Fibroblast of villous mesenchyme (primary cell): ENCODE measurements at places on chromosomes 16 and 17. TPM values are rescaled to one million over a fixed set of nuclear protein-coding genes. Genes with fewer than 3 reads are reported as not detected.

- DNase-seq: no peak
Measured at GRCh38 chr17:46908068-46908737, 14.8 kb upstream of the GOSR2 start.

DNA sequence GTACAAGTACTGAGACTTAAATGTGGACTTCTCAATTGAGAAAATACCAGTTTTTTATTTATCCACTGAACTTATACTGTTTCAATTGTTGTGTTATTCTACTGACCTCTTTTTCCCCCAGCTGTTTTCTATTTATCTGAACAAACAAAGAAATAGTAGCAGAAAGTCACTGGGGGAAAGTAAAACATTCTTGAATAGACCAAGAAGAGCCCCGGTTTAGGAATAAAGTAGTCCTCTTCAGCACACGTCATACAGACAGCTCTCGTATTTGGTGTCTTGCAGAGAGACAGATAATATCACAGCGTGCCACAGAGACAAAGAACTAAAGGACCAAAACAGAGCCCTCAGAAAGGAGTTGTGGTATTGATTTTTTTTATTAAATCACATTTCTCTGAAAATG is 1159.1 kb upstream of the CDH8 start:
- DNase-seq: no peak

- peak; percentile 94 for DNase-seq
Measured at GRCh38 chr17:14080847-14081251, 11.5 kb downstream of the COX10 start.

GRCh38 chr16:84319146-84319760 is 24.6 kb downstream of the WFDC1 start:
- no peak for DNase-seq

GRCh38 chr17:80594431-80595269 is 50.0 kb downstream of the RPTOR start:
- peak; percentile 21 for DNase-seq

- no peak for DNase-seq
Measured at GRCh38 chr17:57578608-57579225, 166.4 kb downstream of the CCDC182 start.

DNA sequence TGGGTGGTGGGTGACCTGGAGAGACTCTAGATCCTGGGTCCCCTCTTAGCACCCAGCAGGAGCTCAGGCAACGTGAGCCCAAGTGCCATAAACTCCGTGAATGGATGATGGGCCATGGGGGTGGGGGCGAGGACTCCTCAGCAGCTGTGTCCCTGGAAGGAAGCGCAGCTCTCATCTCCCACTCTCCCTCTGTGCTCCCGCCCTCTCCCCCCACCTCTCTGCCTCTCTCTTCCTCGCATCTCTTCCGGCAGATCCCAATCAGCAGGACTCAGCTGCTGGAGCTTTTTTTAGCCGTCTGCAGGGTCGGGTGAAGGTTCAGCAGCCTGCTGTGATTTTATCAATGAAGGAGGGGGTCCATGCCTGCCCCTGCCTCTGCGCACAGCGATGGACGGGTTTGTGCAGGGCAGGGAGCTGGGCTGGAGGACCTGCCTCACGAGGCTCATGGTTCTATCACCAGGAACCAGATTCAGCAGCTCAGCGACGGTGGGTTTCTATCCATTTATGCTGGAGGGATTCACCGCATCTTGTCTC is 8.3 kb downstream of the CCR7 start:
- DNase-seq: peak; percentile 42

GRCh38 chr17:63639125-63639524 is 16.9 kb downstream of the MAP3K3 start:
- DNase-seq: no peak

DNA sequence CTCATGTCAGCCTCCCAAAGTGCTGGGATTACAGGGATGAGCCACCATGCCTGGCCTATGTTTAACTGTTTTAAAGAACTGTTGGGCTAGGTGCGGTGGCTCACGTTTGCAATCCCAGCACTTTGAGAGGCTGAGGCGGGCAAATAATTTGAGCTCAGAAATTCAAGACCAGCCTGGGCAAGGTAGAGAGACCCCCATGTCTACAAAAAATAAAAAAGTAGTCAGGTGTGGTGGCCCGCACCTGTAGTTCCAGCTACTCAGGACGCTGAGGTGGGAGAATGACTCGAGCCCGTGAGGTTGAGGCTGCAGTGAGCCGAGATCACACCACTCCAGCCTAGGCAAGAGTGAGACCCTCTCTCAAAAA is 1.9 kb upstream of the ITGAL start:
- DNase-seq: no peak

GRCh38 chr17:74763565-74764387 is 12.4 kb downstream of the NAT9 start:
- DNase-seq: no peak

GRCh38 chr17:66343531-66344078 is 41.2 kb downstream of the PRKCA start:
- no peak for DNase-seq

DNA sequence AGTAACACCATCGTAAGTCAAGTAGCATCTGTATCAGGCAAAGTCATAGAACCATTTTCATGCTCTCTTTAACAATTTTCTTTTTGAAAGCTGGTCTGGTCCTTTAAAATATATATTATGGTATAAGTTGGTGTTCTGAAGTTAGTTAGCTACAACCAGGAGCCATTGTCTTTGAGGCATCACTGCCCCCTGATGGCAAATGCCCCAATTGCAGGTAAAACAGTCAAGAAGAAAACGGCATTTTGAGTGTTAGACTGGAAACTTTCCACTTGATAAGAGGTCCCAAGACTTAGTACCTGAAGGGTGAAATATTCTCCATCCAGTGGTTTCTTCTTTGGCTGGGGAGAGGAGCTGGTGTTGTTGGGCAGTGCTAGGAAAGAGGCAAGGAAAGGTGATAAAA is 14.1 kb downstream of the TP53 start:
- no peak for DNase-seq

DNA sequence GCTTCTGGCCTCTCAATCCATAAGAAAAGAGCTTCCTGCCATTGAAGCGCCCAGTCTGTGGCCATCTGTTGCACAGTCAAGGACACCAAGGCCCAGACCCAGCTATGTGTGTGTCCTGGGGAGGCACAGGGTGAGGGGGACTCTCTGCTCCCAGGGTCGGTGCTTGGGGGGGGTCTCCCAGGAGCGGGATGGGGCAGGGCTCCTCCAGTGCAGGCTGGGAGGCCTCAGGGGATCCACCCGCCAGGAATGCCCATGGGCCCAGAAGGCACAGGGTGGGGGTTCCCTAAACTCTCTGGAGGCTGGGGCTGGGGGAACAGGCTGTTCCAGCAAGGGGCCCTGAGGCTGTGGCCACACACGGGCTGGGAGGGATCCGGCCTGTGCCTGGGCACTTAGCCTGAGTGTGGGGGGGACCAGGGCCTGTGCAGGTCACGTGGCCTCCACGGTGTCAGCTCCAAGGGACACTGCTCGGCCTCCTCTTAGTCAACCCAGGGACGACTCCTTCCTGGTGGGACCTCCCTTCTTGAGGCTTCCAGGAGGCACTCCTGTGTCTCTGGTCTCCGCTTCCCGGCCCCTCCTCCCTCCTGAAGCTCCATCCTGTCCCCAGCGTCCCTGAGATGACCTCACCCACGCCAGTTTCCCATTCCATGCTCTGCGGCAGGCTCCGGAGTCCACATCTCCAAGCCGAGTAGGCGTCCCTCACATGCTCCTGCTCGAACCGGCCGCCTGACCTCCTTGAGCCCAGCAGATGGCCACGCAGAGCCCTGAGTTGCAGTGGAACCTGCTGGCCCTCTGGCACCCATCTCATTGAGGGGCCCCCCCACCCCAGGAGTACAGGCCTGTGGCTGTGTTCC is 23.1 kb upstream of the BAHCC1 start:
- peak; percentile 56 for DNase-seq

DNA sequence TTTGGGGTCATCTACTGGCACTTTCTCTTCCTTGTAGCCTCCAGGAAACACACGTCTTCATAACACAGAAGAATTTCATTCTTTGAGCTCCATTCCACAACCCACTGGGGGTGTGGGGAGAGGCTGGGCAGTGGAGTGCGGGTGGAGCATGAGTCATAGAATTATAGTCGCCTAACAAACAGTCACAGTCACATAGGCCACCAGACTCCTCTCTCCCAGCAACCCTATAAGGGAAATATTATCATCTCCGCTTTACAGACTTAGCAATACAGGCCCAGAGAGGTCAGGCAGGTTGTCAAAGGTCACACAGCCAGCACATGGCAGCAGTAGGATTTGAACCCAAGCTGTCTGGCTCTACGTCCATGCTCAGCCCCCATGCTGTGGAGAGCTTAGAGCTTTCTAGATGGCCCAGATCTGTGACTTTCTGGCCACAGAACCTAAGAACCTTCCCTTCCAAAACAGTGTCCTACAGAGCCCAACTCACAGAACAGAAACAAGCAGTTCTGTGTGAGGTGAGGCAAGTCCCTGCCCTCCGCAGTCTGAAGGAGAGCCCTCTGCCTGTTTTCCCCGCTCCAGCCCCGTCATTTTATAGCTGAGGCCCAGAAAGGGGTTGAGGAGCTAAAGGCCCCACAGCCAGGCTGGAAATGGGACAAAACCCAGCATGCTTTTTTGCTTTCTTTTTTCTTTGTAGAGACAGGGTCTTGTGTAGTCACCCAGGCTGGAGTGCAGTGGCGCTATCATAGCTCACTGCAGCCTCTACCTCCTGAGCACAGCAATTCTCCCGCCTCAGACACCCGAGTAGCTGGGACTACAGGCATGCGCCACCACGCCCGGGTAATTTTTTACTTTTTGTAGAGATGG is 10.7 kb upstream of the LITAF start:
- peak; percentile 72 for DNase-seq

DNA sequence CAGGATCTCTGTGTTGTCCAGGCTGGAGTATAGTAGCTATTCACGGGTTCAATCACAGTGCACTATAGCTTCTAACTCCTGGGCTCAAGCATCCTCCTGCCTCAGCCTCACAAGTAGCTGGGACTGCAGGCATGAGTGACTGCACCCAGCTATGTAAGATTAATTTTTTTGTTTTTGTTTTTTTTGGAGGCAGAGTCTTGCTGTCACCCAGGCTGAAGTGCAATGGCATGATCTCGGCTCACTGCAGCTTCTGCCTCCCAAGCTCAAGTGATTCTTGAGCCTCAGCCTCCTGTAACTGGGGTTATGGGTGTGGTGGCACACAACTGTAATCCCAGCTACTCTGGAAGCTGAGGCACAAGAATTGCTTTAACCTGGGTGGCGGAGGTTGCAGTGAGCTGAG is 15.8 kb downstream of the PPM1D start:
- no peak for DNase-seq

GRCh38 chr16:16120044-16120381 is 103.3 kb downstream of the ABCC6 start:
- no peak for DNase-seq

- DNase-seq: no peak
Measured at GRCh38 chr17:64773386-64773835, 111.3 kb upstream of the SMURF2 start.

GRCh38 chr16:86248310-86248905 is 261.9 kb upstream of the FOXF1 start:
- DNase-seq: no peak

- peak; percentile 76 for DNase-seq
Measured at GRCh38 chr16:31868691-31869167, 4.9 kb upstream of the ZNF267 start.

DNA sequence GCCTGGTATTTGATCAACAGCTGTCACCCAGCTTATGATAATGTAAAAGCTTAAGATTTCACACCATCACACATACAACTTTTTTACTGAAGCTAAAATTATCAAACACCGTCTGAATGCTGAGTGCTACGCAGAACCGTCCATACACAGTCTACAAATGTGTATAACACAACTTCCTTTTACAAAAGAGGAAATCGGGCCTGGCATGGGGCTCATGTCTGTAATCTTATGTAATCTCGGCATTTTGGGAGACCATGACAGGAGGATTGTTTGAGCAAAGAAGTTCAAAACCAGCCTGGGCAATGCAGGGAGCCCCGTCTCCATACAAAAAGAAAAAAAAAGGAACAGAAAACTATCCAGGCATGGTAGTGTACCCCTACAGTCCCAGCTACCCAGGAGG is 19.6 kb upstream of the QRICH2 start:
- DNase-seq: no peak

- no peak for DNase-seq
Measured at GRCh38 chr17:742147-742793, 9.8 kb downstream of the GEMIN4 start.

DNA sequence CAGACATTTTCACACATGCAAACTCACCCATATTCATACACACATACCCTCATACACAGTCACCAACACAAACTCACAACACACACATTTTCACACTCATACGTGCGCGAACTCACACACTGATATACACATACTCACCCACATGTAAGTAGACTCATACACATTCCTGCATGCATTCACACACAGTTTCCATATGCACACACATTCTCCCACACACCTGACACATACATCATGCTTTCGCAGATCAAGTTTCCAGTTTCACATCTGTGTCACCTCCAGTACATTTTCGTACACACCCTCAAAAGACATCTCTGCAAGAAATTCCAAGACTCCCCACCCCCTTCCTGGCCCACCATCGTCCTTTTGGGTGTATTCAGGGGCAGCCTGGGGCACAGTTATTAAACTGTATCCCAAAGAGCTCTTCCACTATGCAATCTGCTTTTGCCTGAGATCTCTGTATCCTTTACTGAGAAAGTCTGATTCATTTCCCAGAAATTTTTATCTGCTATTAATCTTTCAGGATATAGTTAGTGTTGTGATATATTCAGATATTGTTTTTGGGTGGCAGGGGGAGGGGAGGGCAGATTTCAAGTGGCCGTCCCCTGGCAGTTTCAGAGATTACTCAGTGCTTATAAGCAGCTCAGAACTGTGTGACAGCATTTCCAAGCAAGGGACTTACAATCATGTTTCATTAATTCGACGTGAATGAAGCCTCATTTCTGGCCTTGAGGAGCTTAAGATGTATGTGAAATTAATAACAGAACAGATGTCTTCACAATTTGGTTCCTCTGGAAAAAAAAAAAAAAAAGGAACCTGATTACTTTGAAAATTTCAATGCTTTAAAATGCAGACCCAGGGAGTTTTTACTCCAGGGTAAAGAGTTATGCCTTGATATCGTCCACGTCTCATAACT is 35.3 kb upstream of the MMP2 start:
- DNase-seq: no peak

DNA sequence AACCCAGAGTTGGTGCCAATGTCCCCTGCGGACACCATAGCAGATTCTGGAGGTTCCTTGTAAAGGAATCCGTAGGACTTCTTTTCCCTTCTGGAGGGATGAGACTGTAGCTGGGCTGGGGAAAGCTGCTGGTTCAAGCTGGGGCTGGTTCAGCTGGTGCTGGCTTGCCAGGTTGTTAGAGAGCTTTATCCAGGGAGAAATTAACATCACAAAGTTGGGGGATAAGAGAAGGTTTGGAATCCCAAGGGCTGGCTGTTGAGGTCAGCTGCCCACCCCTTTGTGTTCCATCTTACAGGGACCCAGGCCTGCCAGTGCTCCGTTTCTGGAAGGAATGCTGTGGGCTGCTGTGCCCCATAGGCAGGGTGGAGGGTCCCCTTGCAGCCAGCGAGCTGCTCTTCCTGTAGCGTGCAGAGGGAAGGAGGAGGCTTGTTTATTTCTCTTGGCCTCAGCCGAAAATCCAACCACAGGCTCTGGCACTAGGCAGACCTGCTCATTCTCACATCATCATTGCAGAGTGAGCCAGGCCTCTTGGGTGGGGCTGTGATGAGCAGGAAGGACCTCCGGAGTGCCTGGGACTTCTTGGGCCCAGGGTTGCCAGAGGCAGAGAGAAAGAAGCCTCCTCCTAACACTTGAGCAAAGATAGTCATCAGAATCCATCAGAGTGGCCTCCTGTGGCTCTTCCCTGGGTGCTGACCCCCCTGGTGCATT is 251.1 kb downstream of the SEC14L1 start:
- peak; percentile 93 for DNase-seq

Gene KCNH4
- total RNA-seq: under 0.01 TPM in 1 of 2 replicates, not detected in the other

Gene KRTAP2-1
- not detected in 2 replicates for total RNA-seq

Gene ZFPM1
- 2.6 TPM in 2 replicates for total RNA-seq

Gene MYO15B
- total RNA-seq: 1.6 and 3.9 TPM in 2 replicates

Gene TP53TG3
- 0.32 TPM in 1 of 2 replicates, not detected in the other for total RNA-seq

Gene MYCBPAP
- 0.64 and 0.86 TPM in 2 replicates for total RNA-seq

Gene ZG16
- not detected in 2 replicates for total RNA-seq

Gene ADAD2
- not detected in 2 replicates for total RNA-seq
